Stomach (tissue), 19 donors: ENCODE measurements at places on chromosomes 16 and 17.

- no peaks in the 10 kb centered on the region for H3K27me3 ChIP-seq
- H3K4me1 ChIP-seq: peaks cover 36% of the 10 kb centered on the region
- H3K27ac ChIP-seq: peak overlapping the region; percentile 54
- H3K4me3 ChIP-seq: no peak overlapping the region
- H3K36me3 ChIP-seq: no peaks in the 10 kb centered on the region
Observed at GRCh38 chr16:78607022-78607421, 507.6 kb downstream of the WWOX start.

- H3K27ac ChIP-seq: no peak overlapping the region
- H3K4me3 ChIP-seq: no peak overlapping the region
Observed at GRCh38 chr17:72634621-72635020, 457.9 kb downstream of the SLC39A11 start.

DNA sequence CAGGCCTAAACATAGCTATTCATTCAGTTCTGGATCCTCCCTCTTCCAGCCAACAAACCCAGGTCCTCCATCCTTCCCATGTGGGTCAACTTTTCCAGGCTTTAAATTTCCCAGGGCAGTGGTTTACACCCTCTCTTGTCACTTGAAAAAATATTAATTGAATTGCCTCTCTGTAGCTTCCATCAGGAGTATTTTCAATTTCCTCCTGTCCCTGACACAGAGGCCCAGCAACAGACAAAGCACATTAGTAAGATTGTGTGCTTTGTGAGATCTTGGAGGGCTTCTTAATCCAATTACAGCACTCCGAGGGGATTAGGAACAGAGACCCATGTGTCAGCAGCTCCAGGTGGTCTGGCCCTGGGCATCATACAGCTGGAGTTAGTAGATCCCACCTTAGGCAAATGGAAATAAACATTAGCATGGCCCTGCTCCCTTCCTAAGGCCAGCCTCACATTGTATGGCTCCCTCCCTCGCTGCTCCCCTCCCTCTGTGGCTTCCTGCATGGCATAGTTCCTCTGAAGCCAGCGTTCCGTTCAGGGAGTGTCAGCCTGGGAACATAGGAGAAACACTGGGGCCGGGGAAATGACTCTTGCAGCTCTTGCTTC is 132.7 kb upstream of the HSBP1 start:
- H3K27me3 ChIP-seq: no peaks in the 10 kb centered on the region
- no peaks in the 10 kb centered on the region for H3K36me3 ChIP-seq
- no peak overlapping the region for H3K27ac ChIP-seq
- no peak for DNase-seq
- H3K4me1 ChIP-seq: no peaks in the 10 kb centered on the region

DNA sequence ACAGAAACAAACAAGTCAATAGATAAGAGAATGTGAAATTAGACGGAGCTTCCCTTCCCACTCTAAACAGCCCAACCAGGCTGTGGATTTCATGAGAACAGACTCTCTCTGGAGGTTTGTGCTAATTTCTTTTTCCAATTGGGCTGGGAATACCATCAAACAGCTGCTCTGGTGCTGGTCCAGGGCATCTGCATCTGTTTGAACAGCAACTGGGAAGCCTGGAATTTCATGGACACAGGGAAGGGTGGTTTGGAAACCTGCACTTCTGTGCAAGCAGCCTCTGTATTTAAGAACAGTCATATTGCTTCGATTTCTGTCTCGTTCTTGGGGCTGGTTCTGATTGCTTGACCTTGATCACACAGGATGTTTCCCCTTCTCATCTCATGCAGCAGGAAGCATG is 88.7 kb downstream of the FOXL1 start:
- H3K4me3 ChIP-seq: no peak overlapping the region
- H3K36me3 ChIP-seq: no peaks in the 10 kb centered on the region
- no peak for DNase-seq
- H3K27ac ChIP-seq: no peak overlapping the region
- peaks cover 4% of the 10 kb centered on the region for H3K4me1 ChIP-seq
- peaks cover 5% of the 10 kb centered on the region for H3K27me3 ChIP-seq

- H3K27ac ChIP-seq: no peak overlapping the region
- no peaks in the 10 kb centered on the region for H3K36me3 ChIP-seq
- DNase-seq: no peak
- no peaks in the 10 kb centered on the region for H3K4me1 ChIP-seq
- no peak overlapping the region for H3K4me3 ChIP-seq
Observed at GRCh38 chr17:72997559-72997958, 94.9 kb downstream of the SLC39A11 start.

- peaks cover 55% of the 10 kb centered on the region for H3K36me3 ChIP-seq
- H3K27me3 ChIP-seq: no peaks in the 10 kb centered on the region
- peaks cover 9% of the 10 kb centered on the region for H3K4me1 ChIP-seq
- H3K4me3 ChIP-seq: no peak overlapping the region
Observed at GRCh38 chr17:4293572-4293971, 29.8 kb upstream of the ANKFY1 start.

- H3K27me3 ChIP-seq: no peaks in the 10 kb centered on the region
- H3K27ac ChIP-seq: no peak overlapping the region
- H3K4me3 ChIP-seq: no peak overlapping the region
- no peaks in the 10 kb centered on the region for H3K4me1 ChIP-seq
Observed at GRCh38 chr16:51535591-51535990, 384.5 kb upstream of the SALL1 start.

- peaks cover 15% of the 10 kb centered on the region for H3K4me1 ChIP-seq
- no peaks in the 10 kb centered on the region for H3K36me3 ChIP-seq
- no peak overlapping the region for H3K27ac ChIP-seq
- no peak overlapping the region for H3K4me3 ChIP-seq
Observed at GRCh38 chr17:39757931-39758873, 20.5 kb downstream of the GRB7 start.

GRCh38 chr17:59829217-59830006 is 63.3 kb downstream of the TUBD1 start:
- H3K36me3 ChIP-seq: no peaks in the 10 kb centered on the region
- H3K27me3 ChIP-seq: no peaks in the 10 kb centered on the region
- peak overlapping the region; percentile 20 for H3K4me3 ChIP-seq
- peaks cover 68% of the 10 kb centered on the region for H3K4me1 ChIP-seq

GRCh38 chr17:59530531-59530930 is 34.9 kb upstream of the DHX40 start:
- H3K4me1 ChIP-seq: peaks cover 7% of the 10 kb centered on the region
- H3K27me3 ChIP-seq: no peaks in the 10 kb centered on the region
- no peaks in the 10 kb centered on the region for H3K36me3 ChIP-seq
- no peak for DNase-seq

DNA sequence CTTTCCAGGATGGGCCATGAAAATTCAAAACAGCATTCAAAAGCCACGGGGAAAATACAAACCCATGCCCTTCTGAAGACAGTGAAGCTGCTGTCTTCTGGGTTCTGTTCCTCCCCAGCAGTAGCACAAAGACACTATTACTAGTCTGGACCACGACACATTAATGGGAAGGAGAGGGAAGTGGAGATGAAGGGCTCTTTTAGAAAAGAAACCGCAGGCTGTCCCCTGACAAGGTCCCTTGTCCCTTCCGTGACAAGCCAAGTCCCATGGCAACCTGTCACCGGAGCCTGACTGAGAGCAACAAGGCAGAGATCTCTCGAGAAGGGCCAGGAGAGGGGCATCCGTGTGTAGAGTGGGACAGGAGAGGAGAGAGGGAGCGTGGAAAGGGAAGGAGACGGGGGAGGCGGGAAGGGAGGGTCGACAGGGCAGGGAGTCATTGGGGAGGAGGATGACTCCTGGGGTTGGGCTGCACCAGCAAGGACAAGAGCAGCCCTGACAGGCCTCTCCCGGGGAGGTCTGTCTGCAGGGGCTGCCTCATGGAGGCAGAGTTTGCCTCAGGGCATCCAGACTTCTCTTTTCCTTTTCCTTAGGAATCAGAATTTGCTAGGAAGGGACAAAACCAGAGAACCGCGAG is 436.2 kb downstream of the SLC39A11 start:
- H3K36me3 ChIP-seq: no peaks in the 10 kb centered on the region
- DNase-seq: no peak
- H3K27me3 ChIP-seq: no peaks in the 10 kb centered on the region
- no peak overlapping the region for H3K27ac ChIP-seq
- no peaks in the 10 kb centered on the region for H3K4me1 ChIP-seq

- no peak overlapping the region for H3K4me3 ChIP-seq
- H3K27ac ChIP-seq: no peak overlapping the region
- peaks cover 42% of the 10 kb centered on the region for H3K36me3 ChIP-seq
- H3K27me3 ChIP-seq: no peaks in the 10 kb centered on the region
Observed at GRCh38 chr17:42475121-42475520, 16.4 kb downstream of the ATP6V0A1 start.

DNA sequence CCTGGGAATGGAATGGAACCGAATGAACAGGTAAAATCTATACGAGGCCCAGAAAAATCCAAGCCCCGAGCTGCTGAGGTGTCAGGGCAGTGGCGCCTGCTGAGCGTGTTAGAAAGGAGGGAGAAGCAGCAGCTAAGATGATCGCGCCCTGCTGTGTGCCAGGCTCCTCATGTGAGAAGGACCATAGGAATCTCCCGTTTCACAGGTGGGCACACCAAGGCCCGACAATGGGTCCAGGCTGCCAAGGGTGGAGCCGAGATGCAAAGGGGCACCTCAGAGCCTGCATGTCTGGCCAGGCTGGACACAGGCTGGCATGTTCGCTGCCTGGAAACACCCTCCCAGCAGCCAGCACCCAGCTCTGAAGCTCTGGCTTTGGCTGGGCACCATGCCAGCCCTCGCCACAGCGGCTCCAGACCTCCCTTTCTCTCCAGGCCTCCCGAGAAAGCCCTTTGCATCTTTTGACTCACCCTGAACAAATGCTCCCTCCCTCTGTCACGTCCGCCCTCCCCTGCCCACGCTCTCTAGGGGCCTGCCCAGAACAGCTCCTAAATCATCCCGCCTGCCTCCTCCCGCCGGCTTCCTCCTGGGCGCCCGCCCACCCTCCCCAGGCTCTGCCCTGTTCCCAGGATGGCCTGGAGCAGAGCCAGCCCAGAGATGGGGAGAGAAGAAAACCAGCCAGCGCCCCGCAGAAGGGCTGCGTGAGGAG is 217.8 kb upstream of the GSE1 start:
- H3K4me1 ChIP-seq: peaks cover 49% of the 10 kb centered on the region
- H3K27ac ChIP-seq: peak overlapping the region; percentile 73
- no peaks in the 10 kb centered on the region for H3K27me3 ChIP-seq
- peak; percentile 91 for DNase-seq

- H3K4me3 ChIP-seq: no peak overlapping the region
- H3K27ac ChIP-seq: no peak overlapping the region
- H3K4me1 ChIP-seq: no peaks in the 10 kb centered on the region
- no peaks in the 10 kb centered on the region for H3K27me3 ChIP-seq
- no peak for DNase-seq
- H3K36me3 ChIP-seq: no peaks in the 10 kb centered on the region
Observed at GRCh38 chr16:55212791-55213190, 111.2 kb upstream of the IRX6 start.

- H3K27ac ChIP-seq: no peak overlapping the region
- no peaks in the 10 kb centered on the region for H3K36me3 ChIP-seq
- no peak overlapping the region for H3K4me3 ChIP-seq
- H3K27me3 ChIP-seq: no peaks in the 10 kb centered on the region
Observed at GRCh38 chr17:14351493-14351892, 50.6 kb downstream of the HS3ST3B1 start.

- no peak for DNase-seq
- no peak overlapping the region for H3K27ac ChIP-seq
- H3K4me1 ChIP-seq: no peaks in the 10 kb centered on the region
- no peak overlapping the region for H3K4me3 ChIP-seq
- H3K36me3 ChIP-seq: peaks cover 12% of the 10 kb centered on the region
- H3K27me3 ChIP-seq: no peaks in the 10 kb centered on the region
Observed at GRCh38 chr17:41941168-41941567, 10.8 kb downstream of the ODAD4 start.

- H3K27ac ChIP-seq: no peak overlapping the region
- DNase-seq: no peak
- H3K27me3 ChIP-seq: no peaks in the 10 kb centered on the region
- H3K36me3 ChIP-seq: no peaks in the 10 kb centered on the region
Observed at GRCh38 chr17:11561281-11561680, 37.0 kb upstream of the DNAH9 start.

DNA sequence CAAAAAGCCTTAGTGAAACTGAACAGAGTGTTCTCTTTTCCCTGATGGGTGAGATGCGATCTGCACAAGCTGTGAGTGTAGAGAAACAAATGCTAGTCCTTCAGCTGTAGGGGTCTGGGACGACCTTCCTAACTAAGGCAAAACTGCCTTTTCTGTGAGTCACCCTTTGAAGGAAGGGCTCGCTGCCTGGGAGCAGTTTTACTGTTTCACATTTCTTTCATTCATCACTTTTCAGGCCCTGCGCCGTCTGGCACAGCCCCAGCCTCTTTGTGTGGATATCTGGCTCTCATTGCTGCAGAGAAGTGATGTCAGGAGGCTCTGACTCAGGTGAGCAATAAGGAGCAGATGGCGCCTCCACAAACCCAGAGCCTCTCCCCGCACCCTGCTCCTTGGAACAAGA is 57.4 kb downstream of the HS3ST3A1 start:
- H3K27ac ChIP-seq: no peak overlapping the region
- no peak overlapping the region for H3K4me3 ChIP-seq
- DNase-seq: no peak
- H3K36me3 ChIP-seq: no peaks in the 10 kb centered on the region

DNA sequence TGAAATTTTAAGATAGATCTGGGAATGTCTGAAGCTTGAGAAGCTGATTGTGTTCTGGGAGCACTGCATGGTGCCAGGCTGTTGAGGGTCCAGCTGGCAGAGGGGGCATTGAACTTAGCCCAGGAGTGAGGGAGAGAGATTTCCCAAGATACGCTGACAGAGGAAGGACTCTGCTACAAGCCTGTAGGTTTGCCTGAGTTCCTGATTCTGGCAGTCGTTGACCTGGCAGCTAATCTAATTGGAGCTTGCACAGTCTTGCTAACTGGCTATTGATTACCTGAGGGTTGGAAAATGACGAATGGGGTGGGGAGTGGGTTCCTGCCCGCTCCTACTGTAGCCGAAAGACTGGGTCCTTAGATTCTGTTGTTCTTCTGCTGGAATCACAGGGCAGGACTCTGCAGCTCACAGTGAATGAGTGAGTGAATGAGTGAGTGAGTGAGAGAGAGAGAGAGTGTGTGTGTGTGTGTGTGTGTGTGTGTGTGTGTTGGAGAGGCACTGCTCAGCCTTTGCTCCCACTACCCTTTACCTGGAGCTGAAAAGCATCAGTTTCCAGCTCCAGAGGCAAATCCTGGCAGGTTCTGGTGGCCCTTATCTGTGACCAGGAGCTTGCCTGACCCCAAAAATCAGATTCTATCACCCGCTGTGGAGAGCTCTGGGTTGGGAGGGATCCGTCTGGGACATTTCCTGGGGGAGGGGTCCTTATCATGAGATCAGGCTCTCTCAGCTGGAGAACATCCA is 16.7 kb downstream of the CTRL start:
- H3K4me3 ChIP-seq: no peak overlapping the region
- peaks cover 15% of the 10 kb centered on the region for H3K4me1 ChIP-seq
- H3K27me3 ChIP-seq: no peaks in the 10 kb centered on the region
- DNase-seq: no peak
- no peak overlapping the region for H3K27ac ChIP-seq

GRCh38 chr17:48596000-48596734 is 2.6 kb upstream of the HOXB5 start:
- no peak for DNase-seq
- peak overlapping the region; percentile 57 for H3K4me3 ChIP-seq
- H3K27me3 ChIP-seq: peaks cover 97% of the 10 kb centered on the region
- peak overlapping the region; percentile 91 for H3K27ac ChIP-seq
- no peaks in the 10 kb centered on the region for H3K36me3 ChIP-seq
